ENCODE measurements at places on chromosomes 7 and 10.

DNA sequence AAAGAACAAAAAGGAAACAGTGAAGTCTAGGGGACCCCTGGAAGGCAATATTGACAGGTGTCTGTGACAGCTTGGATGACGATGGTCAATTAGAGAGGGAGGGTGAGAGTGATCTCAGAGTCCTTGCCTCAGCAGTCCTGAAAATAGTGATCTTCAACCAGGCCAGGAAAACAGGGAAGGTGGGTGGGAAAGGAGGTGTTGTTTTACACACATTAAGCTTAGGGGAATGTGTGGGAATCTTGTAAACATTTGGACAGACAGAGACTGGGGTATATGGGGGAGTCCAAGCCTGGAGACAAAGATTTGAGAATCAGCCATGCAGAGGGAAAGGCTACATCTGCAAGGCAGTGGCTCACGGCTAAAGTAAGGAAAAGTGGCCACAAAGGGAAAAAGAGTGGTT, 27.5 kb upstream of the CCNY start:
- no peak for DNase-seq

GRCh38 chr10:83953589-83953988, 185.7 kb upstream of the GHITM start:
- DNase-seq, result no peak

DNA sequence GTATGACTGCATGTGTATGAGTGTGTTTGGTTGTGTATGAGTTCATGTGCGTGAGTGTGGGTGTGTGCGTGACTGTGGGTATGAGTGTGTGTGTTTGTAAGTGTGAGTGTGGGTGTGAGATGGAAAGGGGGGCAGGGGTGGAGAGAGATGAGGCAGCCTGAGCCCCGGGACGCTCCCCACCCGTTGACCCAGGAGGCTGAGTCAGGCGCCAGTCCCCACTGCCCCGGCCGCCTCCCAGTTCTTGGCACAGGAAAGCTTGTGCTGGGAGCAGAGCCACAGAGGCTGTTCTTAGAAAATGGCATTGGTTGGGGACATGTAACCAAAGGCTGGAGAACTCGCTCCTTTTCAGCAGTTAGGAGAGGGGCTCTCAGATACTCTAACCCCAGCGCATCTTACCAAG, 27.8 kb upstream of the NUB1 start:
- DNase-seq, result no peak

DNA sequence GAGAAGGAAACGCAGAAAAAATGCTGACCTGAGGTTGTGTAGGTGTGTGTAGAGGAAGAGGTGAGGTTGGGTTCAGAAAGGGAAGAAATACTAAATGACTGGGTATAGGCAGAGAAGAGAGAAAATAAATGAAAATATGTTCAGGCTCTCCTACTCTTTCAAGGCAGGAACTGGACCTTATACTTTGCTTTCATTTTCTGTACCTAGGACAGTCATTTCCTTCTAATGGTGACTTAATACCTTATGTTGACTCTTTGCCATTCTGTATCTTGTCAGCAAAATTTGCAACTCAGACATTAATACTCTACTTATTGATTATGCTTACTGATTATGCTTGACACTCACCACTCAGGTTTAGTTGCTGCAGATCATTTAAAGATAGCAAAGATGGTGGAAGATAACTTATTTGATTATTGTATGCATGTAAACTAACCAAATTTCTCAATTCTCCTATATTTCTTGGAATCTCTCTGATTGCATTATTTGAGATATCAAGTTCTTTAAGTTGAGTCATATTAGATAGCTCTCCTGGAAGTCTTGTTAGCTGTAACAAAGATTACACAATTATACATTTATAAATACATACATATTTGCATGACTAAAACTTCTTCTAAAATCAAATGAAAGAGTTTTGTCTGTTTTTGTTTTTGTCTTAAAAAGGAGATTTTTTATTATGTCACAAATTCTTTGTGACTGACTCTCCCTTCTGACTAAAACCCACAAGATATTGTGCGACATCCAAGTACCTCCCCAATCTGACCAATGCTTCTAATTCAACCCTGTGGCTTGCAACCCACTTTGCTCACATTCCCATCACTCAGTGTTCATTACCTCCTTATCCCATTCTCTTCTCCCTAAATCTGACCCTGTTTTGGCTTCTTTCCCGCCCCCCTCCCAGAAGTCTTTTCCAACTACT, 20.0 kb downstream of the LRRD1 start:
- DNase-seq, result no peak

DNA sequence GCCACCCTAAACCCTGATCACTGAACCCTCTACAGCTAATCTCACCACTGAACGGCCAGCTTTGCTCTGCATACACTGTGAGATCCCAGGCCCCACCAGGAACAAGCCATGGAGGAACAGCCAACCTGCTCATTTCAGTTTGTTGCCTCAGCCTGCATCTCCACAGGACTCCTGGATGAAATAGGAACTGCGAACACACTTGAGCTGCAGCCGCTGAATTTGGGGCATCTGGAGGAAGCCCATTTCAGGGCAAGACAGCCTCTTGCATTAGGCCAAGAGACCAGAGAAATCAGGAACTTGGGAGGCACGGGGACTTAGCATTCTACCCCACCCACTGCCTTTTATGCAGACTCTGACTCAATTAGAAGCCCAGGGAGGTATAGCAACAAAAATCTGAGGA, 14.5 kb upstream of the EGR2 start:
- no peak for DNase-seq

GRCh38 chr10:77600640-77601039, 37.0 kb downstream of the KCNMA1 start:
- DNase-seq, result no peak

- DNase-seq, result peak; percentile 20
These were observed 1321.5 kb downstream of the XPNPEP1 start for GRCh38 chr10:108601851-108602250.

GRCh38 chr10:130999376-131000202, 311.9 kb downstream of the TCERG1L start:
- no peak for DNase-seq

DNA sequence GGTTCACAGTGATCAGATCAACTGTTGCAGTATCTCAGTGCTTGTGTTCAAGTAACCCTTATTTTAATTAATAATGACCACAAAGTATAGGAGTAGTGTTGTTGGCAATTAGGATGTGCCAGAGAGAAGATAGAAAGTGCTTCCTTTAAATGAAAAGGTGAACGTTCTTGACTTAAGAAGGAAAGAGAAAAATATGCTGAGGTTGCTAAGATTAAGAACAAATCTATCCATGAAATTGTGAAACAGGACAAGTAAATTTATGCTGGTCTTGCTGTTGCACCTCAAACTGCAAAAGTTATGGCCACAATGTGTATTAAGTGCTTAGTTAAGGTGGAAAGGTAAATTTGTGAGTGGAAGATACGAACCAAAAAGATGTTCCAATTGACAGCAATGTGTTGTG, 139.5 kb downstream of the SDK1 start:
- no peak for DNase-seq

- DNase-seq, result no peak
These were observed 190.8 kb upstream of the INHBA start for GRCh38 chr7:41893656-41894055.

DNA sequence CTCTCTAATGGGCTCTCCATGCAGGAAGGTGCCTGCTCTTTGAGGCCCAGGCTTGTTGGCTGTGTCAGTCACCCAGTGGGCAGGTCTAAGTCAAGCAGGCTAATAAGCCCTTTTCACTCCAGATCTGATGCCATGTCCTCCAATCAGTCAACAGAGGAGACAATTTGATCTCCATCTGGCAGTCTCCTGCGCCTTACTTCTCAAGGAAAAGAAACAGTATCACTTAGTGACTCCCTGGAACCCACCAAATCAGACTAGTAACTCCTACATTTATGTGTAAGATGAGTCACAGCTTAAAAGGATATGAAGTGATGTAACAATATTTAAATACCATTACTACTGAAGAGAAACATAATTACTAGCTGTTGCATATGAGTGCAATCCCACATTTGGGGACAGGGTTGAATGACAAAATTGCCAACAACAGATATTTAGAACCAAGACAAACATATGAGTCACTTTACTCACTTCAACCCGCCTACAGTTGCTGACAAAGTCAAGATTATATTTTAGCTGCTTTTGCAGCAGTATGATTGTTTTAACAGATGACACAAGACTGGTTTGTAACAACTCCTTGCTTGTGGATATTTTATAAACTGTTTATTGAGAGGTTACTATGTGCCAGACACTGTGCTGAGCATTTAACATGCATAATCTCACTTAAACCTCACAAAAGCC, 72.1 kb downstream of the USP6NL start:
- DNase-seq, result peak; percentile 39

GRCh38 chr7:28126410-28127041, 54.1 kb downstream of the JAZF1 start:
- DNase-seq, result no peak

DNA sequence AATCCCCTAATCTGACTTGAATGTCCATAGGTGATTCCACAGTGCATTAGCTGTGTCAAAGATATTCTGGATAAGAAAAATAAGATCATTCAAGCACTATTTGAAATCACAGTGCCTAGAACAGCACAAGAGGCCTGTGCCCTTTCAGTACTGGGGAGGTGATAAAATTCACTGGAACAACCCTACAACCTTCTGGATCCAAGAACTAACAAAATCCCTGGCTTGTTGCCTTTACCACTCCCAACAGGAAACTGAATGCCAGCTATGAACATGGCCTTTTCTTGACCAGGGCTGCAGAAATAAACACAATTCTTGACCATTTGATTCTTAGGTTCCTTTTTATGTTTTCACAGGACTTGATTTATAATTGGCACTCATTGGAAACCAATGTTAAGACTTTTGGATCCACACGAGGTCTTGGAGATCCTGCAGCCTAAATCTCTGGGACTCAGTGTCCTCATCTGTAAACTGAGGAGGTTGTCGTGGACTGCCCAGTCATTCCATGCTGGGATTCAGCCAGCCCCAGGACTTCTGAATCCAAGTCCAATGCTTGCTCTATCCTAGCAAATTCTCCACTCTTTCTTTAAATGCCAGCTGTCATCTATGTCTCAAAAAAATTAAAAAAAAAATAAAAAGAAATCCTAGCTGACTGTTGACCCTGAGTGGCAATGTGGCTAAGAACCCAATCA, 624.7 kb downstream of the KCNMA1 start:
- DNase-seq, result no peak
